ENCODE measurements at places on chromosomes 2 and 18. TPM values are rescaled to one million over a fixed set of nuclear protein-coding genes. Genes with fewer than 3 reads are reported as not detected.

DNA sequence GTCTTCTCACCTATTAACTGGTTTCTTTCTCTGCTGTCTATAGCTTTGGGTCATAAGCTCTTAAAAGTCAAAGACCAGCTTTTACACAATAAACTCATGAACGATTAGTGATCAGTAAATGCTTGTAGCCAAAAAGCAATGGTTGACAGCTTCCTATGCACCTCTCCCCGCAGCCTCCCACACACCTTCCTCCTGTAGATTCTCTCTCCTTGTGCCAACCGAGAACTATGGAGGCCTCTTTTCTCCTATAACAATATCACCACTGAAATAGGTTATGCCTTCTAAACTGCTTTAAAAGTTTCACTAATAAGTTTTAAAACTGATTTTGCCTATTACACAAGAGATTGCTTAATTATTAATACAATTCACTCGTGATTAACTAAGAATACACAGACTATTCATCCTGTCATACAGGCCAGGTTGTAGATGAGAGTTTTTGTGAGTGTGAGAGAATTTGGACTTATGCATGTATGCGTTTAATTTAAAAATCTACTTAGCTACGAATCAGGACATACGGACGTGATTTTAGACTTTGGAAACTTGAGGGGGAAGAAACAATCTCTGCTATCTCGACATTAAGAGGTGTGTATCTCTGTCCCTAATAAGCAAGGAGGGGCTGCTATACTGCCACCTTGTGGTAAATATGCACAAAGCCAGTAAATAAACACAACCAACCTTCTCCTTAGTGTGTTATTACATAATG, 229.1 kb upstream of the RBBP8 start:
- no peaks in the 10 kb centered on the region for H3K27me3 ChIP-seq
- no peaks in the 10 kb centered on the region for H3K4me1 ChIP-seq
- H3K27ac ChIP-seq, result no peak overlapping the region
- DNase-seq, result no peak
- H3K36me3 ChIP-seq, result no peaks in the 10 kb centered on the region

GRCh38 chr2:152460567-152460966, 125.6 kb downstream of the FMNL2 start:
- H3K27me3 ChIP-seq, result no peaks in the 10 kb centered on the region
- peaks cover 37% of the 10 kb centered on the region for H3K4me1 ChIP-seq

DNA sequence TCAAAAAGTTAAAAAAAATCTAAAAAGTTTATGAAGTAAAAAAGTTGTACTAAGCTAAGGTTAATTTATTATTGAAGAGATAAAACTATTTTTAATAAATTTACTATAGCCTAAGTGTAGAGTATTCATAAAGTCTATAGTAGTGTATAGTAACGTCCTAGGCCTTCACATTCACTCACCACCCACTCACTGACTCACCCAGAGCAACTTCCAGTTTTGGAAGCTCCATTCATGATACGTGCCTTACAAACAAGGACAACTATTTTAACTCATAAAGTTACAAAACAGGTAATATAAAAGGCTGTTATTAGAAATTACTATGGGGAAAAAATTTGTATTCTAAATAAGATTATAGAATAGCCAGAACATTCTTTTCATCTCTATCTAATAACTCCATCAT, 158.9 kb upstream of the FN1 start:
- no peak for DNase-seq
- H3K36me3 ChIP-seq, result no peaks in the 10 kb centered on the region
- H3K4me1 ChIP-seq, result no peaks in the 10 kb centered on the region
- no peak overlapping the region for H3K4me3 ChIP-seq
- H3K27ac ChIP-seq, result no peak overlapping the region

The TXNDC2 gene
- not detected for total RNA-seq

DNA sequence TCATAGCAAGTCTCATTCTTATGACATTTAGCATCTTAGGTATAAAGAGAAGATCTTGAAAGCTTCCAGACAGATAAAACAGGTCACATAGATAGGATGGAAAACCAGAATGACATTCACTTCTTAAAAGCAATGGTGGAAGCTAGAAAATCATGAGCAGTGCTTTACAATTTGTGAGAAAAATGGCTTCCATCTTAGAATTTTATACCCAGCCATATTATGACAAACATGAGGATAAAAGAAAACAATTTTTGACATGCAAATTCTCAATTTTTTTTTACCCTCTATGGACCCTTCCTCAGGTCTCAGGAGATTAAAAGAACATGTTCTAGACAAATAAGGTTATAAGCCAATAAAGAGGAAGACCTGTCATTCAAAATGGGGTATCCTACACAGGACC, 7.1 kb downstream of the NTSR2 start:
- no peak overlapping the region for H3K27ac ChIP-seq
- H3K27me3 ChIP-seq, result peaks cover 1% of the 10 kb centered on the region
- no peak overlapping the region for H3K4me3 ChIP-seq
- peaks cover 11% of the 10 kb centered on the region for H3K4me1 ChIP-seq
- H3K36me3 ChIP-seq, result no peaks in the 10 kb centered on the region
- no peak for DNase-seq

The SPDYA gene
- 0.17 TPM for total RNA-seq

DNA sequence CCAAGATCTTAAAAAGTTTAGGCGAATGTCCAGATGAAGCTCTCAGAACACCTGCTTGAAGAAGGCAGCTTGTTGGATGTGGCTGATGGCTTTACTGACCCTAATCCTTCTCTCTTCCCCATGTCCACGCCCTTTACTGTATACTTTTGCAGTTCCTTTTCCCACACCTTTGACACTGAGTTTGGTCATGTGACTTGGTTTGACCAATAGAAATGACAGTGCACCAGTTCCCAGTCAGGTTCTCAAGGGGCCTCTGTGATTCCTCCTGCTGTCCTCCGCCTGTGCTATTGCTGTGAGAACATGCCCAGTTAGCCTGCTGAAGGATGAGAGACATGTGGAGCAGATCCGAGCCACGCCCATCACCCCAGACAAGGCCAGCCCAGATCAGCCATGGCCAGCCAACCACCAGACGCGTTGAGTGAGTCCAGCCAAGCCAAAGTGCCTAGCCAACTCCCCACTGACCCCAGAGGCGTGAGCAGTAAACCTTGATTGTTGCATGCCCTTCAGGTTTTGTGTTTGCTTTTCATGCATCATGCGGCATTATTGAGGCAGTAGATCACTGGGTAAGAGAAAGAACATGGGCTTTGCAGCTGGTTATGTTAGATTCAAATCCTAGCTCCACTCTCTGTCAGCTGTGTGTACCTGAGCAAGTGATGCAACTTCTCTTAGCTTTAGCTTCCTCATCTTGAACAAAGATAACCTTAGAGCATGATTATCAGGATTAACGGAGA, 258.0 kb upstream of the SIX2 start:
- H3K36me3 ChIP-seq, result no peaks in the 10 kb centered on the region
- no peak overlapping the region for H3K4me3 ChIP-seq
- no peak overlapping the region for H3K27ac ChIP-seq
- no peak for DNase-seq
- H3K27me3 ChIP-seq, result no peaks in the 10 kb centered on the region

DNA sequence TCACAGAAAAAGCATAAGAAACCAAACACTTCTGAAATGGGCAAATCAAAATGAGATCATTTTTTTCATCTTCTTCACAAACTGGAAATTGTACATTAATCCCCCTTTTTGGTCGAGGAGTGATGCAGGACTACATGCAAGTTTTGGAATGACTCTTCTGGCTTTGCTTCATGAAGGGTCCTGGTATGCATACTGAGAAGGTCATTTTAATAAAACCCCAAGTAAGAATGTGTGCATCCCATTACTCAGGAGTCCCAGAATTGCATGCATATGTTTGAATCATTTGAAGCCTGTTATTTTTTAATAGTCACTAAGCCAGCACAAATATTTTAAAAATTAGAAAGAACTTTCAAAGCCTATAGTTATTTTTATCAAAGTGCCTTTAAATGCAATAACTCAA, 16.7 kb upstream of the EHBP1 start:
- no peak overlapping the region for H3K4me3 ChIP-seq
- H3K36me3 ChIP-seq, result no peaks in the 10 kb centered on the region
- no peak for DNase-seq
- H3K4me1 ChIP-seq, result no peaks in the 10 kb centered on the region
- H3K27me3 ChIP-seq, result no peaks in the 10 kb centered on the region
- no peak overlapping the region for H3K27ac ChIP-seq

- DNase-seq, result no peak
- peaks cover 92% of the 10 kb centered on the region for H3K36me3 ChIP-seq
- no peaks in the 10 kb centered on the region for H3K27me3 ChIP-seq
- H3K27ac ChIP-seq, result no peak overlapping the region
- no peak overlapping the region for H3K4me3 ChIP-seq
These were observed 32.3 kb upstream of the MPP4 start for GRCh38 chr2:201730651-201731285.

The ADNP2 gene
- 4.6 TPM for total RNA-seq

GRCh38 chr2:175861958-175862357, 140.1 kb downstream of the LNPK start:
- H3K27me3 ChIP-seq, result no peaks in the 10 kb centered on the region
- DNase-seq, result no peak
- H3K4me1 ChIP-seq, result no peaks in the 10 kb centered on the region
- H3K4me3 ChIP-seq, result no peak overlapping the region
- no peak overlapping the region for H3K27ac ChIP-seq

DNA sequence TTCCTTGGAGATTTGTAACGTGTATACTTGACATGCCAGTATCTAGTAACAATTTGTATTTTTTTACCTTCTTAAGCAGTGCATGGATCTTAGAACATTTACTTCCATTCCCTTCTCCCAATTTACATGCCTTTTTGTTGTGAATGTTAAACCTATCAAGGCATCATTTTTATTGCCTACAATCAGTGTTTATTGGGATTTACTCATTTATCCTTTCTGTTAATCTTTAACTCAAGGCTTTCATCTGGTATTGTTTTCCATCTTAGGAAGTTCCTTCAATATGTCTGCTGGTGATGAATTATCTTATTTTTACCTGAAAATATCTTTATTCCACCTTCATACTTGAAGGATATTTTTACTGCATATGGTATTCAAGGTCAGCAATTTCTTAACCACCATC, 88.5 kb upstream of the EMILIN2 start:
- no peak overlapping the region for H3K27ac ChIP-seq
- peaks cover 68% of the 10 kb centered on the region for H3K36me3 ChIP-seq
- no peak overlapping the region for H3K4me3 ChIP-seq
- no peaks in the 10 kb centered on the region for H3K27me3 ChIP-seq

DNA sequence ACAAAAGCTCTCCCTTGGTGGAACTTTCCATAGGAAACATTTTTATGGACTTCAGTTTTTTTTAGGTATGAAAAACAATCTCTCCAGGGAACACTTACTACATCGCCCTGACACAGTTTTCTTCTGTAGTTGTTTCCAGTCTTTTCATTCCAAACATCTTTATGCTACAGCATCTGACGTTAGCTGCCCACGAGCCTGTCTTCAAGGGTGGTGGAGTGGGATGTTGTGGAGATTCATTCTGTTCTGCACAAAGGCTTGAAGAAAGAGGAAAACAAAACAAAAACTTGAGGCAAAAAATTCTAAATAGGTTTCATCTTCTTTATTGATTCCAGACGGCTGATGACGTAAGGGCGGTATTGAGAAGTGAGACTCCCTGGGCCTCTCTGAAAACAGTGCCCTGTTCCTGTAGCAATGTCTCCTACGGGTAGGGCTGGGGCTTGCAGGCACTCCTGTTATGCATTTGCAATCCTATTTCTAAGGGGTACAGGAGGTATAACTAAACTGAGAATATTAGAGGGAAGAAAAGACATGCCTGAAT, 375.0 kb downstream of the RNF144A start:
- no peaks in the 10 kb centered on the region for H3K27me3 ChIP-seq
- no peak overlapping the region for H3K4me3 ChIP-seq
- DNase-seq, result no peak
- H3K36me3 ChIP-seq, result no peaks in the 10 kb centered on the region
- no peaks in the 10 kb centered on the region for H3K4me1 ChIP-seq

DNA sequence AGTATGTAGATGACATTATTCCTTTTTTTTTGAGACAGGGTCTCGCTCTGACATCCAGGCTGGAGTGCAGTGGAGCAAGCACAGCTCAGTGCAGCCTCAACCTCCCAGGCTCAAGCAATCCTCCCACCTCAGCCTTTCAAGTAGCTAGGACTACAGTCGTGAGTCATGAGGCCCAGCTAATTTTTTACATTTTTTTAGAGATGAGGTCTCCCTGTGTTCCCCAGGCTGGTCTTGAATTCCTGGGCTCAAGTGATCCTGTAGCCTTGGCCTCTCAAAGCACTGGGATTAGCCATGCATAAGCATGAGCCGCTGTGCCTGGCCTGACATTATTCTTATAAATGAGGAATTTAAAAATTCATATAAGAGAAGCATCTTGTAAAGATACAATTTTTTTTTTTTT, 86.9 kb downstream of the FAM117B start:
- no peak overlapping the region for H3K27ac ChIP-seq
- peaks cover 3% of the 10 kb centered on the region for H3K36me3 ChIP-seq
- no peaks in the 10 kb centered on the region for H3K27me3 ChIP-seq
- no peak overlapping the region for H3K4me3 ChIP-seq

DNA sequence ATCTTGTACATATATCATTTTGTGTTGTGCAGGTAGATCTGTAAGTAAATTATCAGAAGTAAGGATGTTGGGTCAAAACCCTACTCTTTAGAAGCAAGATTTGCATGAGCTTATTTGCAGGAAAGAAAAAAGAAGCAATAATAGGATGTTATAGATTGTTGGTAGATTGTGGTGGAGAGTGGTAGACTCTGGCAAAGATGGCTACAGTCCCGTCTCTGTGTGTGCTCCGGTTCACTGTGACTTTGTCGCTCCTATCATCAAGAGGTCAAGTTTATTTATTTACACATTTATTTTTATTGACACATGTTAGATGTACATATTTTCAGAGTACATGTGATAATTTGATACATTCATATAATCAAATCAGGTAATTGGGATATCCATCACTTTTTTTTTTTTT, 81.0 kb upstream of the NDUFV2 start:
- H3K27ac ChIP-seq, result no peak overlapping the region
- H3K4me1 ChIP-seq, result peaks cover 6% of the 10 kb centered on the region
- H3K27me3 ChIP-seq, result no peaks in the 10 kb centered on the region
- no peak for DNase-seq

DNA sequence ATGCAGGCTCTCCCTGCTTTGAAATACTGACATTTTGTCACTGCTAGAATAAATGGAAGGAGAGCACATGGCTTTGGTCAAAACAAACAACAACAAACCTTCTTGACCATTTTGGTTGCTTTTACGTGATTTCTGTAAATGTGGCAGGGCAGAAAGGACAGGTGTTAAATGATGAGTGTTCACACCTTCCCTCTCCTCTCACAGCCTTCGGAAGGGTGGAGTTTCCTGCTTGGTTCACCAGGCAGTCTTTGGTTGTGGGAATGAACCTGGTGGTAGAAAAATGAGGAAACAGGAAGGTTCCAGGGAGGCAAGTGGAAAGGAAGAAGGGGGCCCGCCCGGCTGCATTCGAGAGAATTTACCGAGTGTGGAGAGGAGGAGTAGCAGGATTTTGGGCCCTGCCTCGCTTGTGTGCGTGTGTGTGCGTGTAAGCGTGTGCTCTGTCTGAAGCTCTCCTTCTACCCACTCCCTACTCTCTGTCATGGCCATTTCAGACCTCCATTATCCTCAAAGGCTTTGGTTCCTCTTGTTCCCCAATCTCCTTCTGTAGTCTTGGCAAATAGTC, 23.7 kb upstream of the SPP2 start:
- H3K27ac ChIP-seq, result no peak overlapping the region
- no peak overlapping the region for H3K4me3 ChIP-seq
- DNase-seq, result no peak
- no peaks in the 10 kb centered on the region for H3K4me1 ChIP-seq

Data from psoas muscle (tissue), 8 donors.